Osteocyte (in vitro differentiated cells): ENCODE measurements at places on chromosomes 7 and 10. TPM values are rescaled to one million over a fixed set of nuclear protein-coding genes. Genes with fewer than 3 reads are reported as not detected.

The SRGN gene
- total RNA-seq = 30.0 and 35.9 TPM in 2 replicates

The ARHGAP22 gene
- 0.64 and 1.1 TPM in 2 replicates for total RNA-seq

The NPC1L1 gene
- not detected in 2 replicates for total RNA-seq

The CTAGE15 gene
- not detected in 2 replicates for total RNA-seq

The MYL10 gene
- total RNA-seq = 0.52 TPM in 1 of 2 replicates, not detected in the other

The PDZD7 gene
- 1.9 and 2.1 TPM in 2 replicates for total RNA-seq

The CABCOCO1 gene
- total RNA-seq = 0.19 TPM in 1 of 2 replicates, not detected in the other

The ELMO1 gene
- not detected in 2 replicates for total RNA-seq

The TMEM178B gene
- total RNA-seq = 0.70 and 0.99 TPM in 2 replicates

The UTF1 gene
- total RNA-seq = not detected in 2 replicates

The FAM20C gene
- total RNA-seq = 132 and 143 TPM in 2 replicates

DNA sequence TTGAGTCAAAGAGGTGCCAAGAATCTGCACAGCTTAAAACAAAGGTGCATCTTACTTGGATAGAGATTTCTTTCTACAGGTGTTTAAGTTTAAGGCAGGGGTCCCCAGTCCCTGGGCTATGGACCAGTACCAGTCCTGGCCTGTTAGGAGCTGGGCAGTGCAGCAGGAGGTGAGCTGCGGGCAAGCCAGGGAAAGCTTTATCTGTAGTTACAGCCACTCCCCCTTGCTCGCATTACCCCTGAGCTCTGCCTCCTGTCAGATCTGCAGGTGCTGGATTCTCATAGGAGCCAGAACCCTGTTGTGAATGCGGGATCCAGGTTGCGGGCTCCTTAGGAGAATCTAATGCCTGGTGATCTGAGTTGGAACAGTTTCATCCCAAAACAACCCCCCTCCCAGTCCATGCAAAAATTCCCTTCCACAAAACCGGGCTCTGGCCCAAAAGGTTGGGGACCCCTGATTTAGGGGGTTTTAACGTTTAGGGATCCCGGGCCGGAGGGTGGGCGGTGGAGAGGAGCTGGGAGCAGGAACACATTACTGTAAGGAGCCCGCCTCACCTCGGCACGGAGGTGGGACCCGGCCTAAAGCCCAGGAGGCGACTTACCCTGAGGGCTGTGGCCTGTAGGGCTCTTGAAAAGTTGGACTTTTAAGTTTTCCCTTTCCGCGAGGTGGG lies 60.2 kb downstream of the ZNF467 start:
- peaks cover 16% of the 10 kb centered on the region for H3K4me1 ChIP-seq
- peak overlapping the region; percentile 44 for H3K4me3 ChIP-seq
- H3K36me3 ChIP-seq = peaks cover 3% of the 10 kb centered on the region
- H3K27me3 ChIP-seq = no peaks in the 10 kb centered on the region
- DNase-seq = peak; percentile 53

- no peak overlapping the region for H3K27ac ChIP-seq
- DNase-seq = no peak
These were observed 99.7 kb downstream of the CCSER2 start for GRCh38 chr10:84427903-84428650.

GRCh38 chr10:129048513-129048912 lies 418.5 kb upstream of the MGMT start:
- H3K27ac ChIP-seq = no peak overlapping the region
- H3K36me3 ChIP-seq = no peaks in the 10 kb centered on the region
- no peaks in the 10 kb centered on the region for H3K4me1 ChIP-seq
- no peaks in the 10 kb centered on the region for H3K27me3 ChIP-seq
- H3K4me3 ChIP-seq = no peak overlapping the region
- DNase-seq = no peak

- H3K36me3 ChIP-seq = peaks cover 6% of the 10 kb centered on the region
- H3K4me1 ChIP-seq = peaks cover 22% of the 10 kb centered on the region
- no peak for DNase-seq
- no peaks in the 10 kb centered on the region for H3K27me3 ChIP-seq
- H3K4me3 ChIP-seq = no peak overlapping the region
- peak overlapping the region; percentile 1 for H3K27ac ChIP-seq
These were observed 19.0 kb upstream of the ANKRD2 start for GRCh38 chr10:97553575-97554031.

DNA sequence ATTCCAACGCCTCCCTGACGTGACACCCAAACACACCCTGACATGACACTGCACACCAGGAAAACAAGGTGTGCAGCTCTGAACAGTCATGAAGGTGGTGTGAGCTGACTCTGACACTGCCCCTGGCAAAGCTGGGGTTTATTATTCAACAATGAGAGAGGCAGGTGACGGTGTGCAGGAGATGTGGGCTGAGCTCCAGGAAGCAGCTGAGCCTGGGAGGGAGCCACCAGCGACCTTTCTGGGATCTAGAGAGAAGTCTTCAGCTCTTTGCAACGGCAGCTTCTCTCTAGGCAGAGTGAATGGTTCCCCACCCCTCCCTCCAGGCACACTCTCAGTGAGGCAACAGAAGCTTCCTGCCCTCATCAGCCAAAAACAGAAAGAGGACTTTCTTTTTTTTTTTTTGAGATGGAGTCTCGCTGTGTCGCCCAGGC lies 65.6 kb downstream of the SH3PXD2A start:
- H3K27ac ChIP-seq = no peak overlapping the region
- no peaks in the 10 kb centered on the region for H3K4me1 ChIP-seq
- DNase-seq = no peak

DNA sequence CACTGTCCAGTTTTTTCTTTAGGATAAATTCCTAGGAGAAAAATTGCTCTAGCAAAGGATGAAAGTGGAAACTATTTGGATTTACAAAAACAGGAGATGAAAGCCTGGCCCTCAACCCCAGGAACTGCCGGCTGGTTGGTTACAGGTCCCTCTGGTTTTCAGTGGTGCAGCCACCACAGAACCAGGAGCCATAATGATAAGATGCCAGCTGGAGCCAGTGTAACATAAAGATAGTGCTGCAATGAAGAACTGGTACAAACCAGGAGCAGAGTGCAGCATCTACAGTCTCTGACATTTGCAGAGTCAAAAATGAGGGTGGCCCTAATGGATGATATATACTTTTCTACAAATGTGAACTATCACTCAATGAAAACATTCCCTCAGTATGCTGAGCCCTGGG lies 20.4 kb upstream of the NUP42 start:
- H3K4me1 ChIP-seq = no peaks in the 10 kb centered on the region
- H3K27ac ChIP-seq = no peak overlapping the region
- no peak overlapping the region for H3K4me3 ChIP-seq
- DNase-seq = no peak

GRCh38 chr10:125029584-125030242 lies 87.8 kb downstream of the ZRANB1 start:
- no peaks in the 10 kb centered on the region for H3K27me3 ChIP-seq
- peaks cover 19% of the 10 kb centered on the region for H3K36me3 ChIP-seq
- H3K4me1 ChIP-seq = peaks cover 34% of the 10 kb centered on the region

- H3K4me3 ChIP-seq = no peak overlapping the region
- H3K27me3 ChIP-seq = no peaks in the 10 kb centered on the region
- no peak overlapping the region for H3K27ac ChIP-seq
- DNase-seq = no peak
- H3K36me3 ChIP-seq = no peaks in the 10 kb centered on the region
- no peaks in the 10 kb centered on the region for H3K4me1 ChIP-seq
These were observed 220.4 kb downstream of the SDHAF3 start for GRCh38 chr7:97337849-97338248.

GRCh38 chr10:13831711-13832141 lies 245.0 kb downstream of the PRPF18 start:
- H3K27ac ChIP-seq = peak overlapping the region; percentile 89
- H3K4me3 ChIP-seq = no peak overlapping the region
- no peak for DNase-seq
- peaks cover 10% of the 10 kb centered on the region for H3K36me3 ChIP-seq
- H3K4me1 ChIP-seq = peaks cover 49% of the 10 kb centered on the region

DNA sequence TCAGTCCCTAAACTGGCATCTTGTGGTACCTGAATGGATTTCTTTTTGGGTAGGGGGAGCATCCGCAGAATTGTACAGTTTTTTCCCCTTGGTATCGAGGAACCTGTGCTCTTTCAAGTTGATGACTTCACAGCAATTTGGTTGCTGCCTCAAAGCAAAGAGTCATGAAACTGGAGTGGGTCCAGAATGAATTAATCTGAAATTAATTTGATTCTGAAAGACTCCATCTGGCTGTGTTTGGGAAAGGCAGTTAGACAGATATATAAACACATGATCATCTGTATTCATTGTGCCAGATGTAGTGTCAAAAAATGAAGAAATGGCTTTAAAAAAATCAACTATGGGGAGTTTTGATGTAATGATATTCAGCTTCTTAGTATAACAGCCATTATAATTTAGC lies 136.1 kb downstream of the CELF2 start:
- peaks cover 27% of the 10 kb centered on the region for H3K4me1 ChIP-seq
- H3K27ac ChIP-seq = no peak overlapping the region
- H3K27me3 ChIP-seq = no peaks in the 10 kb centered on the region
- no peaks in the 10 kb centered on the region for H3K36me3 ChIP-seq
- H3K4me3 ChIP-seq = no peak overlapping the region

DNA sequence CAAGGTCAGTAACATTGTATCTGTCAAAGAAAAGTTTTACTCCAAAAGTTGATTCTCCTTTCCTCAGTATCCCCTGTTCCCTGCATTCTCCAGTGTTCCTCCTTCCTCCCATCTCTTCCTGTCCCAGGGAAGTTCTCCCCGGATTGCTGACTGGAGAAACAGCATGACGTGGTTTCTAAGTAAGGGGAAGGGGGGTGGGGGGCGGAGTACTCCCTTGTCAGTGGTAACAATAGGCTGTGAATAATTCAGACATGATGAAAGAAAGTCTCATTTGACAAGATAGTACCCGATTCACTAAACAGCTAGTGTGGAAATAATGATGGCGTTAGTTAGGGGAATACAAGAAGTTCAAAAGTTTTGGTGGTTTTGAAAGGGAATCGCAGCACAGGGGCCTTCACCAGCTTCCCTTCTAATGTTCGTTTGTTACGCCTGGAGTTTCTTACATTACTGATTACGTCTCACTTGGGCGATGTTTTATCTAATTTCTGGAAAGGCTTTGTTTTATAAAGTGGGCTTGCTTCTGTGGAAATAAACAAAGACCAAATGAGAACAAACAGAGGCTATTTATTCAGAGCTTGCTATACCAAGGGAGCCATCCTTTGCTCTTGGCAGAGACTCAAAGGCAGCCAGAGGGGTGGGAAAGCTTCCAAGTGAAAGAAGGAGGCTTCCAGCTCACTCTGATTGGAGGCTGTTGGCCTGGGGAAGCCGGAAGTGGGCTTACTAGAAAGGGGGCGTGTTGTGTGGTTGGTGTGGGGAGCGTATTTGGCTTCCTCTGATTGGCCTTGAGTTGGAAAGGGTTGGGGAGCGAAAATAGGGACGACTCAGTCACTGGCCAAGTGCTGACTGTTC lies 453.7 kb downstream of the SDK1 start:
- no peaks in the 10 kb centered on the region for H3K27me3 ChIP-seq
- no peaks in the 10 kb centered on the region for H3K36me3 ChIP-seq
- no peak overlapping the region for H3K27ac ChIP-seq

- DNase-seq = no peak
- H3K36me3 ChIP-seq = no peaks in the 10 kb centered on the region
- peaks cover 11% of the 10 kb centered on the region for H3K4me1 ChIP-seq
These were observed 10.2 kb upstream of the OPALIN start for GRCh38 chr10:96368971-96369370.

GRCh38 chr10:649798-650440 lies 39.5 kb downstream of the DIP2C start:
- peaks cover 26% of the 10 kb centered on the region for H3K4me1 ChIP-seq
- peak overlapping the region; percentile 23 for H3K27ac ChIP-seq
- H3K4me3 ChIP-seq = no peak overlapping the region
- H3K36me3 ChIP-seq = peaks cover 2% of the 10 kb centered on the region
- H3K27me3 ChIP-seq = no peaks in the 10 kb centered on the region

DNA sequence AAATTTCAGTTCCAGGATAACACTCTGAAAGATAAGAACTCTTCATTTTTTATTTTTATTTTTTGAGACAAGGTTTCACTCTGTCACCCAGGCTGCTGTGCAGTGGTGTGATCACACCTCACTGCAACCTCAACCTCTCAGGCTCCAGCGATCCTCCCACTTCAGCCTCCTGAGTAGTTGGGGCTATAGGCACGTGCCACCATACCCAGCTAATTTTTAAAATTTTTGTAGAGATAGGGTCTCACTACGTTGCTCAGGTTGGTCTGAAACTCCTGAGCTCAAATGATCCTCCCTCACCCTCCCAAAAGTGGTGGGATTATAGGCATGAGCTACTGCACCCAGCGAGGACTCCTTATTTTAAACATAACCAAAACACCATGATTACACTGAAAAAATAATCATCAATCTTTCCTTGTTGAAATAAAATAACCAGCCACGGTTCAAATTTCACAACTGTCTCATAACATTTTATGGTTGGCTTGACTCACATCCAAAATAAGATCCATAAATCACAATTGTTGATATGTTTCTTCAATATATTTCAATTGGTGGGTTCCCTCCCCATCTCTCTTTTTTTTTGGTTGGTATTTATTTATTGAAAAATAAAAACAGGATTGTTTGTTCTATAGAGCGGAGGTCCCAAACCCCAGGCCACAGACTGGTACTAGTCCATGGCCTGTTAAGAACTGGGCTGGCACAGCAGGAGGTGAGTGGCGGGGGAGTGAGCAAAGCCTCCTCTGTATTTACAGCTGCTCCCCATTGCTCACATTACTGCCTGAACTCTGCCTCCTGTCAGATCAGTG lies 60.1 kb upstream of the FAM171A1 start:
- H3K4me3 ChIP-seq = no peak overlapping the region
- no peak overlapping the region for H3K27ac ChIP-seq
- H3K4me1 ChIP-seq = peaks cover 11% of the 10 kb centered on the region
- DNase-seq = no peak
- H3K36me3 ChIP-seq = no peaks in the 10 kb centered on the region
- H3K27me3 ChIP-seq = no peaks in the 10 kb centered on the region

- H3K4me3 ChIP-seq = no peak overlapping the region
- no peak overlapping the region for H3K27ac ChIP-seq
- no peak for DNase-seq
- H3K27me3 ChIP-seq = no peaks in the 10 kb centered on the region
- H3K36me3 ChIP-seq = no peaks in the 10 kb centered on the region
- no peaks in the 10 kb centered on the region for H3K4me1 ChIP-seq
These were observed 17.8 kb downstream of the NPSR1 start for GRCh38 chr7:34675749-34676374.

GRCh38 chr7:100003711-100004661 lies 11.4 kb upstream of the ZKSCAN1 start:
- peaks cover 15% of the 10 kb centered on the region for H3K27me3 ChIP-seq
- DNase-seq = no peak
- H3K4me3 ChIP-seq = no peak overlapping the region
- H3K36me3 ChIP-seq = no peaks in the 10 kb centered on the region
- peaks cover 8% of the 10 kb centered on the region for H3K4me1 ChIP-seq

GRCh38 chr7:79730971-79731370 lies 277.5 kb upstream of the MAGI2 start:
- H3K27me3 ChIP-seq = no peaks in the 10 kb centered on the region
- DNase-seq = no peak
- H3K4me3 ChIP-seq = no peak overlapping the region
- H3K36me3 ChIP-seq = no peaks in the 10 kb centered on the region
- H3K27ac ChIP-seq = no peak overlapping the region
